ENCODE measurements at places on chromosomes 2 and 18.
A peak's percentile ranks its signal among the peaks of the same experiment; 100 is the strongest.

- DNase-seq = no peak
Observed at GRCh38 chr18:49846361-49846662, 33.0 kb upstream of the ACAA2 start.

DNA sequence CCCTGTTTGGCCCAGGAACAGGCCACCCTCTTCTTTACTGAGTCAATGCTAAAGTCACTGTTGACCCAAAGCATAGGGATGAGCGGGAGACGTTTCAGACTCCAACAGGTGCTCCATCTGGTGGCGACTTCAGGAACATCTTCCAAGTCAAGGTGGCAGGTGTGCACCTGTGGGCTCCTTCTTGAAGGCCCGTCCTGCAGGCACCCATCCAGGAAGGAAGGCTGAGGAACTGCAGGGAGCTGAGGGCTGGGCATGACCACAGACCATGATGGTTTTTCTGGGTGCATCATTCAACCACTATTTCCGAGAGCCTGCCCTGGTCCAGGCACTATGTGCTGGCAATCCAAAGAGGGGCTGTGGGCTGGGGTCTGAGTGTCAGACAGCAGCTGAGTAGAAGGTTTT is 142.8 kb downstream of the NDUFA10 start:
- peak; percentile 12 for DNase-seq

GRCh38 chr2:236169151-236169721 is 1.1 kb upstream of the GBX2 start:
- no peak for DNase-seq

GRCh38 chr2:132733094-132733493 is 63.1 kb upstream of the LYPD1 start:
- no peak for DNase-seq

DNA sequence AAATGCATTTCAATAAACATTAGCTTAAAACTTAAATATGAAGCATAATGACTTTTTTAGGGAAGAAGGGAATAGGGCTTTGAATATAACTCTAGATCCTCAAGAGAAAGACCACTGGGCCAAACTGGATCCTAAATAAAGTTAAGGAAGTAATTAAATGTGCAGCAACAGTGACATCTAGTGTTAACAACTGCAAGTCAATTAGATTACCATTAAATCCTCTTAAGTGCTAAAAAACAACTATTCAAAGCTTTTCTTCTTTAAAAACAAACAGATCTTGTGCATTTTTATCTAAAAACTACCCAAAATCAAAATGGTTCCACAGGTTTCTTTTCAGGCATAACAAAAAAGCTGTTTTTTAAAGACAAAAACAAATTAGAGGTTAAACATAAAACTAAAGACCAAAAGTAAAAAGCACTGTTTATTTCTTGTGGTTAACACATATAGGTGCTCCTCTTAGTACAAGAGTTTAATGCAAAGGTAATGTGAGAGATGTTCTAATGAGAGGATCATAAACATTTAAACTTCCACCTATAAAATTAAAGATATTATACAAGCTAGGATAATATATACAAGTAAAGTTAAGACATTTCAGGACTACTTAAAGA is 111.4 kb downstream of the THADA start:
- DNase-seq = no peak

- no peak for DNase-seq
Observed at GRCh38 chr2:159617646-159618045, 1.3 kb upstream of the BAZ2B start.

DNA sequence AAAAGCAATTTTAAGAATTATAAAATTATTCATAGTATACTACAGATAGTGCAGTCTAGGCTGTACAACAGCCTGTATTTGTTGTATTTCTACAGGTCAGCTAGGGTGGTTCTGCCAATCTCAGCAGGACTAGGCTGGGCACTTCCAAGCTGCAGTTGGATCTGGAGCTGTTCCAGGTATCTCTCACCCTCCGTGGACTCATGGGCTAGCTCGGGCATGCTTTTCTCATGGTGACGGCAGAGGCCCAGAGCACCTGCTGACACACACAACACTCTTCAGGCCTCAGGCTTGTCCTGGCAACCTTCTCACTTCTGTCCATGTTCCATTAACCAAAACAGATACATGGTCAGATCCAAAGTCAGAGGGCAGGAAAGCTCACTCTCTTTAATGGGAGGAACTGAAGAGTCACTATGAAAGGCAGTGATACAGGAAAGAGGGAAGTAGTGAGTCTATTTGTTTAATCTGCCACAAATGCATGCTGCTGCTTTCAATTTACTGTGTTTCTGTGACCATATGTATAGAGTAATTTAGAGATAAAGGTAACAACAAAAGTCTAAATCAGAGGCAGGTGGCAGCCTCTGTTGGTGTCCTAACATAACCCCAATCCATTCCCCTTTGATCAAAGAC is 462.4 kb upstream of the ACVR2A start:
- DNase-seq = no peak

GRCh38 chr2:9332136-9332852 is 91.0 kb downstream of the ITGB1BP1 start:
- DNase-seq = no peak

- DNase-seq = peak; percentile 45
Observed at GRCh38 chr18:24600076-24600654, 139.7 kb downstream of the HRH4 start.

DNA sequence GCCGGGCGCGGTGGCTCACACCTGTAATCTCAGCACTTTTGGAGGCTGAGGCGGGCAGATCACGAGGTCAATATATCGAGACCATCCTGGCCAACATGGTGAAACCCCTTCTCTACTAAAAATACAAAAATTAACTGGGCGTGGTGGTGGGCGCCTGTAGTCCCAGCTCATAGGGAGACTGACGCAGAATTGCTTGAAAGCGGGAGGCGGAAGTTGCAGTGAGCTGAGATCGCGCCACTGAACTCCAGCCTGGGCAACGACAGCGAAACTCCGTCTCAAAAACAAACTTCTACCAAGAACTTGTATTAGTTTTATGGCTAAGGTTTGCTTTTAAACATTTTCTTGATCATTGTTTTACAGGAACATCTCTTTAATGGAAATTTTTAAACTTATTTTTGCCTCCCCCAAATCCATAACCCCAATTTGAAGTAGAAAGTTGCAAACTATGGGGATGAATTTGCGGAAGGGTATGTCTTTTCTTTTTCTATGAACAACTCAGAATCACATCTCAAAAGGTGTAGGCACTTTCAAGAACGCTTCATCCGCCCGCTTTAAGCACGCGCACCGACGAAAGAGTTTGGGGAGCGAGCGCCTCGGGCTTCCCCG is 46.8 kb upstream of the PTMA start:
- DNase-seq = no peak

DNA sequence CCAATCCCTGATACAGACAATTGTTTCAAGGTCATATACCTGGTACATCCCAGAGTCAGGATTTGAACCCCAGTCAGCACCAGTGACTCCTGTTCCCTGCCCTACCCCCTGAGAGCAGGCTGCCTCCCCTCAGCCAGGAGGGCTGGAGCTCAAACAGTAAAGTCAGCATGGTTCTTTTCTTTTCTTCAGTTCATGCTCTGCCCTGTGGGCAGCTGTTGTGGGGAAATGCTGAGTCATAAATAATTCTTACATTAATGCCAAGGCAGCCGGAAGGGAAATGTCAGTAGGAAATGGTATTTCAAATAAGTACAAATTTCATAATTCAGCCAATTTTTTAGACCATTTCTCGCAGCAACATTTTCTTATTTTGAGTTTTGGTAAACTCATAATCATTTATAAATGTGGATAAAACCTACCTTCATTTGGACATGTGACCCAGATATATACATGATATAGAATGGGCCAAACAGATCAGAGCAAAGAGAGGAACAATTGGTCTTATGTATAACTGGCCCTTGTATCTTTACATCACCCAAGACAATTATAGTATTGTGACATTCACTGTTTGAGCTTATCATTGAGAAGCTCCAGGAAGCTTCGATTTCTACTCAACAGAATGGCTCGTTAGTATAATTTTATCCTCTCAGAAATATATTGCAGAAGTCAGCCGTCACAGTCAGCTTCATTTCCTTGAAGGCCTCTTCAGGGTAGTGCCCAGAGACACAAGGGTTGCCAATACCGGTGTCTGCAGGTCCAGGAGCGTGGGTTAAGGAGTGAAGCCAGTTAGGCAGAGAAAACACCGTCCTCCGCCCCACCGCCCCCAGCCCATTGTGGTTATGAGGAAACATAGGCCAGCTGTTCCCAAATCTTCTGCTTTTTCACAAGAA is 28.0 kb upstream of the SCYGR1 start:
- DNase-seq = no peak

Data from NCI-H1930 (cell line).